ENCODE measurements at places on chromosomes 11 and 22.
A peak's percentile ranks its signal among the peaks of the same experiment; 100 is the strongest.

DNA sequence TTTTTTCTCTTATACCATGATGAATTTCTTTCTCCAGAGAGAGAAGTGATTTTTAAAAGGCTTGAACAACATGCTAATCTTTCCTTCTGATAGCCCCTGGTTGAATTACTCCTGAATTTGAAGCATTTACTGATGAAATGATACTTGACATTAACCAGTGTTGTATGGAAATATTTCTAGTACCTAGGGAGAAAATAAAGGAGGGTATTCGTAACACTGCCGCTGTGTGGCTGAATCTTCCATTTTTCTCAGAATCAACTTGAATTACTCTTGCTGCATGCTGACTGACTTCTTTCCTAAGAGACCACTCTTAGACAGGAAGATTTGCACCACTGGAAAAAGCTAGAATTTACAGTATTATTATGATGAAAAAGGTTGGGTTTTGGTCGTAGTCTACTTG is 118.3 kb downstream of the FAT3 start:
- no peak for DNase-seq

DNA sequence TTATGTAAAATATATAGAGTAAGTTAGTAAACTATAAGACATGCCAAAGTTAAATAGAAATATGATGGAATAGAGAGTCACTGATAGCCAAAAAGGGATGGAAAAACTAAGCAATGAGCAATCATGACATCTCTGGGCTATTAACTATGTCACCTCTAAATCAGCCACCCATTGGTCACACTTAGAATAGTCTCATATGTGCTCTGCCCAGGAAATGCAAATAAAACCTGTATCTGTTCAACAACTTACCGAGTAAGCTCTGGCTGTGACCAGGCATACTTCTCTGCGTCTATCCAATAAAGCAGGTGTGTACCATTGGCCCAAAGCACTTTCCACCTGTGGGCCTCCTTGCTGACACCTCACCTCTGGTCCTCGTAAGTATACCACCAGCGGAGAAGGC is 1.6 kb upstream of the ARL14EP start:
- DNase-seq, result no peak

DNA sequence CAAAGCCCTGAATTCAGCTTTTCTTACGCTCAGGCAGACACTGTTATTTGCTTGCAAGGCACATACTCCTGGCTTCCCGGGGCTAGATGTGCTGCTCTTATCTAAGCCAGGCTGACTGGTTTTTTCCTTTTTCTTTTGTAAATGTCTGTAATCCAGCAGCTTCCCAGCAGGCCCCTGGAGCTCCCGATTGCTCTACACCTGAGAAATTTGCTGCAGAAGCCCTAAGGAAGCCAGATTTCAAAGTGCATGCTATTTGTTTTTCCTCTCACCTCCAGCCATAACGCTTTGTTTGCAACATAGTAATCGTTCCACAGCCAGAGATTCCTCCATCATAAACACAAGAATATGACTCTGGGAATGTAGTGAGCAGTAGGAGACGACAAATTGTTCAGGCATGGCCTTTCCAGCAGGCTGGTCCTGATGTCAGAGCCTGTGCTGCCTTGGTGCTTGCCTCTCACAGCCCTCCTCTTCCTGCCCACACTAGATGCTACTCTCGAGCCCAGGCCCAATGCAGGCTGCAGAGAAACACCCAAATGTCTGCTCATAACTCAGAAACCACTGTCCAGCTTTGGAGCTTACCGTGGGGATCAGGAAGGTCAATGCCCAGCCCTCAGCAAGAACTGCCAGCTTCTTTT is 54.7 kb upstream of the SLC6A5 start:
- DNase-seq, result no peak

- DNase-seq, result no peak
These were observed 24.9 kb downstream of the PICALM start for GRCh38 chr11:86043765-86044503.

DNA sequence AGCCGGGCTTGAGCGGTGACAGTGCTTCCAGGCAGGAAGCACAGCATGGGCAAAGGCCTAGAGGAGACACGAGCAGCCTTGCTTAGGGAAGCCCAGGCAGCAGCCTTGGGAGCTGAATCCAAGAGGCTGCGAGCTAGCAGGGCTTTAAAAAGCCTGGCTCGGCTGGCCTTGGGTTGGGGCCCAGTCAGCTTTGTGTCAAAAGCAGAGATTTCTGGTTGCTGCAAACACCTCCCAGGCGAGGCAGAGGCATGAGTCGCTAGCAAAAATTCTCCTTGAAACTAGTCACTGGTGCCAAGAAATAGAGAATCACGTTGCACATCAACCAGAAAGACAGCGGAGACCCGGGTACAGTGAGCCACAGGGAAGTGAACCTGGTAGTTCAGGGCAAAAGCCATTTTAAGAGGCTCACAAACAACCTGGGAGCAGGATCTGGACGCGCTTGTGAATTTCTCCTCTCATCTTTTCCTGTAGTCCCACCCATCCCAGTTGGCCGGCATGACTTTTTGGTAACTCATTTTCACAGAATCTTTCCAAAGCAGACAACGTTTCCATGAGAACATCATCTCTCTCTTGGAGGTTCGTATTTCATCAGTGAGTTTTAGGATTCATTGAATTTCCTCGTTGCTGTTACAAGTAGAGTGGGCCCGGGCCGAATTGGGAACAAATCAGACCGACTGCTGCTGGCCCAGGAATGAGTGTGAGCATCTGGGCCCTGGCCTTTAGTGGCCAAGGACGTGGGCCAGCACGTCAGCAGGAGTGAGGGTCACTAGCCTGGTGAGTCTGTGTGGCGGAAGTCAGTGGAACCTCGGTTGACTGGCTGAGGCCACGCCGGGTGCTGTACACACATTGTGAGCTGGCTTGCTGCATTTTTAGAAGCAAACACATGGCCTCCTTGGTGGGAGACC is 16.4 kb upstream of the FGF4 start:
- peak; percentile 91 for DNase-seq
